ENCODE measurements at places on chromosomes 13 and 19. TPM values are rescaled to one million over a fixed set of nuclear protein-coding genes. Genes with fewer than 3 reads are reported as not detected.

ERF gene
- total RNA-seq, result 125 TPM

LATS2 gene
- 9.4 TPM for total RNA-seq

FAM216B gene
- total RNA-seq, result not detected

TMEM145 gene
- 3.5 TPM for total RNA-seq

OVOL3 gene
- 0.23 TPM for total RNA-seq

ZNF296 gene
- 11.8 TPM for total RNA-seq

CYP2S1 gene
- total RNA-seq, result 27.1 TPM

NCR1 gene
- not detected for total RNA-seq

NLRP9 gene
- total RNA-seq, result not detected

CERS4 gene
- 3.8 TPM for total RNA-seq

PRSS57 gene
- total RNA-seq, result not detected

GNA15 gene
- 0.08 TPM for total RNA-seq

ZNF285 gene
- total RNA-seq, result 2.3 TPM

HSPH1 gene
- 128 TPM for total RNA-seq

GNG7 gene
- 0.06 TPM for total RNA-seq

CACNA1A gene
- 0.09 TPM for total RNA-seq

ZNF534 gene
- total RNA-seq, result not detected

TUBA3C gene
- total RNA-seq, result not detected

ZNF429 gene
- total RNA-seq, result not detected

Measured in A549 treated with ZK216348 at 1 μM for 4 hours (cell line).